ENCODE measurements at places on chromosomes 1 and 21.

- no peak for DNase-seq
Measured at GRCh38 chr1:96492236-96492635, 229.3 kb upstream of the PTBP2 start.

GRCh38 chr1:107110326-107110725, 30.5 kb upstream of the NTNG1 start:
- DNase-seq, result peak; percentile 30

- no peak for DNase-seq
Measured at GRCh38 chr1:155978973-155979429, 654 bp upstream of the ARHGEF2 start.

DNA sequence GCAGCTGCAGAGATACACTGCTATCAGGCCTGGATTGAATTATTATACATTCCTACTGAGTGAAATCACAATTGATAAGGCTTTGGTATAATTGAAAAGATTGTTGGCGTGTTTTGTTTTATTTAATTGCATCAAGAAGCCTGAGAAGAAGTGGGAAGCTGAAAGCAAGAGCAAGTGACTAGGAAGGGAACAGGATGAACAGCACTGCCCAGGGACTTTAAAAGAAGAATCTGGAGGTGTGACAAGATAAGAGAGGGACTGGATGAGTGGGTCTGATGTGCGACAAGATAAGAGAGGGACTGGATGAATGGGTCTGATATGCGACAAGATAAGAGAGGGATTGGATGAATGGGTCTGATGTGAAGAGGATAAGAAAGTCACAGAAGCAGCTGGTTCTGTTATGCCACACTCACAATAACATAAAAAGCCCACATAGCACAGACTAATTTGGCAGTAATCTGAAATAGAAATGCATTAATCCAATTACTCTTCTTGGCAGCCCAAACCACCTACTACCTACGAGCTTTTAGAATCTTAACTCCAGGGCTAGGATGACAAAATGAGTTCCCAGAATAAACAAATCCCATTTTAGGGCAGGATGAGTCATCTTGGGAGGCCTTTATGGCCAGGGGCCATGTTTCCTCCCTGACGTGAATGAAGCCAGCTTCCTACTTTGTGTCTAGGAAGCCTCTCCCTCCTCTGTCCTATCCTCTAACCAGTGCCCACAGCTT, 129.7 kb downstream of the DUSP10 start:
- peak; percentile 58 for DNase-seq

GRCh38 chr1:219174460-219175211, 958 bp downstream of the LYPLAL1 start:
- peak; percentile 60 for DNase-seq

All from GM04503 (cell line).